M059J (cell line): ENCODE measurements at places on chromosomes 12 and 14. TPM values are rescaled to one million over a fixed set of nuclear protein-coding genes. Genes with fewer than 3 reads are reported as not detected.

Gene CYP46A1
- 0.02 TPM in 1 of 2 replicates, not detected in the other for total RNA-seq

Gene MORN3
- total RNA-seq = 0.25 TPM in 1 of 2 replicates, not detected in the other

Gene PMCH
- not detected in 2 replicates for total RNA-seq

Gene KLRB1
- total RNA-seq = not detected in 2 replicates

Gene RNF10
- 94.1 and 135 TPM in 2 replicates for total RNA-seq
